CD8-positive, alpha-beta memory T cell (primary cell): ENCODE measurements at places on chromosomes 13 and 19.

DNA sequence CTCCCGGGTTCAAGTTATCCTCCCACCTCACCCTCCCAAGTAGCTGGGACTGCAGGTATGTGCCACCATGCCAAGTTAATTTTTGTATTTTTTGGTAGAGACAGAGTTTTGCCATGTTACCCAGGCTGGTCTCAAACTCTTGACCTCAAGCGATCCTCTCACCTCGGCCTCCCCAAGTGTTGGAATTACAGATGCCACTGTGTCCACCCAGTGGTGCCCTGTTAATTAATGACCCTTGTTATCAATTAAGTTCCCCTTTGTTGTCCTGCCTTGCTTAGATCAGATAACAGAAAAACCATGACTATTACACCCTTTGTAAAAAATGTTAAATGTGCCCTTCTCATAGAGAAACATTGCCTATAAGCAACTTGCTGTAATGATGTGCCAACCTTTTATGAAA is 34.4 kb upstream of the IGFL1 start:
- H3K36me3 ChIP-seq: no peaks in the 10 kb centered on the region
- peaks cover 11% of the 10 kb centered on the region for H3K27me3 ChIP-seq
- no peaks in the 10 kb centered on the region for H3K4me1 ChIP-seq
- no peak overlapping the region for H3K27ac ChIP-seq
- H3K4me3 ChIP-seq: no peak overlapping the region
- DNase-seq: no peak

DNA sequence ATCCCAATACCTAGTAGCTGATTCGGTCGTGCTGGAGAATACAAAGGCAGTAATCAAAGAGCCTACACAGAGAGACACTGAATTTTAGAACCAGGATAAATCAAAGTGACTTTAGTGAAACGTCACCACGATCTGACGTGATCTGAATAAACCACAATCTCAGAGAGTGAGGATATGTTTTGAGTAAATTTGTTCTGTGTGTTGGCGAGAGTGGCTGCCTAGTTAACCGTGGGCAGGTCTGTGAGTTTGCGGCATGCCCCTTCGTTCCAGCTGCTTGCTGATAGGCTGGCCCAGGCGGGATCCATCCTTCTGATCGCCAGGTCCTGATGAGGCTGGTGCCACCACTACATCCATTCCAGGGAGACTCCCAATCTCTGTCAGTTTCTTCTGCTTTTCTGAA is 40.4 kb downstream of the LRCH1 start:
- H3K27me3 ChIP-seq: no peaks in the 10 kb centered on the region
- H3K4me3 ChIP-seq: peak overlapping the region; percentile 4
- H3K27ac ChIP-seq: no peak overlapping the region
- no peaks in the 10 kb centered on the region for H3K36me3 ChIP-seq
- peaks cover 57% of the 10 kb centered on the region for H3K4me1 ChIP-seq

DNA sequence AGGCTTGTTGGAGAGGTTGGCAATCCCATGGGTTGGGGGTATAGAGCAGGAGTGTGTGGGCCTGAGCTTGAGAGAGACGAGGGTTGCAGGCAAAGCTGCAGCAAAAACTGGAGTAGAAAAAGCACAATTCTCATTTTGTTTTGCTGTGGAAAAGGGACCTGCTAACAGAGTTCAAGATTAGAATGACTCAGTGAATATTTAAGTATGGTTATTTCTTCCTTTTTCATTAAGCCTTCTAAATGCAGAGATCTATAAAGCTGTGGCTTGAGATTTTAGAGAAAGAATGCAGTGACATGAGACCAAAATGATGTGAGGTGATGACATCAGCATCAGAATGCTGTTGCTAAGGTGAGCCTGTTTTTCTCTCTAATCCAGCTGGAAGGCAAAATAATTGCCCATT is 10.8 kb upstream of the MBNL2 start:
- H3K27ac ChIP-seq: no peak overlapping the region
- no peak for DNase-seq
- no peak overlapping the region for H3K4me3 ChIP-seq
- H3K36me3 ChIP-seq: no peaks in the 10 kb centered on the region
- no peaks in the 10 kb centered on the region for H3K27me3 ChIP-seq

- H3K36me3 ChIP-seq: no peaks in the 10 kb centered on the region
- H3K27me3 ChIP-seq: peaks cover 8% of the 10 kb centered on the region
- DNase-seq: no peak
- H3K4me1 ChIP-seq: no peaks in the 10 kb centered on the region
- H3K27ac ChIP-seq: no peak overlapping the region
Observed at GRCh38 chr19:1528596-1529429, 4.9 kb downstream of the PLK5 start.

- H3K36me3 ChIP-seq: no peaks in the 10 kb centered on the region
- H3K27me3 ChIP-seq: peaks cover 12% of the 10 kb centered on the region
- H3K27ac ChIP-seq: no peak overlapping the region
- H3K4me1 ChIP-seq: peaks cover 4% of the 10 kb centered on the region
- no peak overlapping the region for H3K4me3 ChIP-seq
Observed at GRCh38 chr19:50317115-50317514, 12.1 kb downstream of the KCNC3 start.

DNA sequence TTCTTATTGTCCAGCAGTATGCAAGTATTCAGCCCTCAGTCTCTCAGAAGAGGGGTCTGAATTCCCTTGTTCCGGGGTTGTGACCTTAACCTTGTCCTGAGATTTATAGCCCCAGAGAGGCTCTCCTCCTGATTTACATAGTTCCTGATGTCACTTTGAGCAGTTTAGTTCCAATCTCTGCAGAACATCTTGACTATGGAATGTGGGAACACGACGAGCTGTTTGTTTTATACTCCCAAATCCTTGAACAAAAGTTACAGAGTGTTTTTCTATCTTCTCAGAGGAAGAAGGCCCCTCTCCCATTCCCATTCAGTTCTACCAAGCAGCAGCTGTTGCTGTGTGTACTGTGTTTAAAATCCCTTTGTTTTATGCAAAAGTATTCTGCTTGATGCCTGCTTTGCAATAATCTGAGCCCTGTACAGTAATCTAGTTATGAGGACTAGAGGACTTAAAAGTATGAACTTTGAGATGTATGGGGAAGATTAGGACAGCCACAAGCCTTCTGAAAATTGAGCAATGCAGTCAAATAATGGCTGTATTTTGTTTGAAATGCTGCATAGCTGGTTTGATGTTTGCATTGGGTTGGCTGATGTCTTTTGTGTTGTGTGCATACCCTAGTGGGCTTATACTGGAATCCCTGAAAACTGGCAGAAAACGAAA is 74.7 kb downstream of the KL start:
- no peak overlapping the region for H3K27ac ChIP-seq
- DNase-seq: no peak
- H3K4me3 ChIP-seq: no peak overlapping the region
- H3K36me3 ChIP-seq: no peaks in the 10 kb centered on the region
- H3K4me1 ChIP-seq: no peaks in the 10 kb centered on the region

- no peak overlapping the region for H3K27ac ChIP-seq
- H3K36me3 ChIP-seq: peaks cover 6% of the 10 kb centered on the region
- H3K4me3 ChIP-seq: no peak overlapping the region
- no peak for DNase-seq
Observed at GRCh38 chr19:16235811-16236652, 38.3 kb downstream of the AP1M1 start.

DNA sequence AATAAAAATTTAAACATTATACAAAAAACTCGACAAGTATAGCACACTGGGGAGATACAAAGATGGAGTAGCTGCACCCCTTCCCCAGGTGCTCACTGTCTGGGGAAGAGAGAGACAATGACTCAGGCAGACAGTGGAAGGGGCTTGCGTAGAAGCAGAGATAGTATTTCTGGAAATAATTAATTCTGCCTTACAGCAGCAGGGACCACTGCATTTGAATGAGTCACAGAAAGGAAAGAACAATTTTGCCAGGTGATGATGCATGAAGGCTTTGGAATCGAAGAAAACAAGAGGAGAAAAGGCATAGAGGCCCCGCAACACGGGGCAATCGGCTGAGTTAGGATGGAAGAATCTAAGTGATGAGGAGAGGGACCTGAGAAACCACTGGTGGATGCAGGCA is 447.4 kb downstream of the EFNB2 start:
- no peaks in the 10 kb centered on the region for H3K4me1 ChIP-seq
- H3K36me3 ChIP-seq: no peaks in the 10 kb centered on the region
- no peak overlapping the region for H3K27ac ChIP-seq
- DNase-seq: no peak
- H3K4me3 ChIP-seq: no peak overlapping the region

DNA sequence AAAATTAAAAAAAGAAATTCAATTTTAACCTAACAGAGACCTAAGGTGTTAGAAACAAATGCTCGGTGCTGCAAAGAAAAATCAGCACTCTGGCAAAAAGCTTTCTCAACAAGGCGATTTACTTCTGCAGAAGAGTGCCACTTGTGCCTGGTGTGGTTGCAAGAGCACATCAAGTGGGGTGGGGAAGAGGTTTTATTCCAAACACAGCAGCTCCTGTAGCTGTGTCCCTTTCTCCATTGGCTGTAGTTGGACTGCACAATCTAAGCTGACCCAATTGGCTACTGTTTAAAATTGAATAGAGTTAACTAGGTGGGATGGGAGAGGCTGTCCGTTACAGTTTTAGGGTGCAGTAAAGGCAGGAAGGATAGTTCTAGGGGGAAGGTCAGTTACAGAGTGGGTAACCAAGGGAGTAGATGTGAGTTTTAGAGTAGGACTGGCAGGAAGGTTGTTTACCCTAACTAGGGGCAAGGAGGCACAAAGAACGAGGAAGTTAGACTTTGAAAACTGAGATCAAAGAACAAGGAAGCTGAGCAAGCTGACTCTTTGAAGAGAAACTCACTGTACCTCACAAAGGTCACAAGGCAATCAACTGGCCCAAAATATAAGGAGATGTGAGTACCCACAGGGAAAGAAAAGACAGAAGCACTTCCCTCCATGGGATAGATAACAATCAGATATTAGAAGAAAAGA is 145.7 kb downstream of the LIG4 start:
- no peak overlapping the region for H3K27ac ChIP-seq
- no peak for DNase-seq
- H3K36me3 ChIP-seq: no peaks in the 10 kb centered on the region
- H3K4me1 ChIP-seq: no peaks in the 10 kb centered on the region
- H3K27me3 ChIP-seq: no peaks in the 10 kb centered on the region
- no peak overlapping the region for H3K4me3 ChIP-seq

DNA sequence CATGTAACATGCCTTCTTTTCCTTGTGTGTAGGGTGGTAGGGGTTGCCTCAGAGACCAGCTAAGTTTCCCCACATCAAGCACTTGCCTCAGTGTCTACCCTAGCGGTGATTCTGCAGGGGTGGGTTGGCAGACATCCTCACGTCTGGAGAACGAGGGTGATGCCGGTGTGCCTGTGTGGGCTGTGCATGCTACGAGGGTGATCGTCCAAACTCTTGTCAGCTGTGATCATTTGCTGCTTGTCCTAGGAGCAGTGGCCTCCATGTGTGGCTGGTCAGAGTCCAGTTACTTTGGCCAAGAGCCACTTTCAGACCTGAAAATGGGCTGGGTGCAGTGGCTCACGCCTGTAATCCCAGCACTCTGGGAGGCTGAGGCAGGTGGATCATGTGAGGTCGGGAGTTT is 5.1 kb downstream of the GPI start:
- no peak overlapping the region for H3K27ac ChIP-seq
- peaks cover 22% of the 10 kb centered on the region for H3K4me1 ChIP-seq
- H3K27me3 ChIP-seq: no peaks in the 10 kb centered on the region
- no peak for DNase-seq

DNA sequence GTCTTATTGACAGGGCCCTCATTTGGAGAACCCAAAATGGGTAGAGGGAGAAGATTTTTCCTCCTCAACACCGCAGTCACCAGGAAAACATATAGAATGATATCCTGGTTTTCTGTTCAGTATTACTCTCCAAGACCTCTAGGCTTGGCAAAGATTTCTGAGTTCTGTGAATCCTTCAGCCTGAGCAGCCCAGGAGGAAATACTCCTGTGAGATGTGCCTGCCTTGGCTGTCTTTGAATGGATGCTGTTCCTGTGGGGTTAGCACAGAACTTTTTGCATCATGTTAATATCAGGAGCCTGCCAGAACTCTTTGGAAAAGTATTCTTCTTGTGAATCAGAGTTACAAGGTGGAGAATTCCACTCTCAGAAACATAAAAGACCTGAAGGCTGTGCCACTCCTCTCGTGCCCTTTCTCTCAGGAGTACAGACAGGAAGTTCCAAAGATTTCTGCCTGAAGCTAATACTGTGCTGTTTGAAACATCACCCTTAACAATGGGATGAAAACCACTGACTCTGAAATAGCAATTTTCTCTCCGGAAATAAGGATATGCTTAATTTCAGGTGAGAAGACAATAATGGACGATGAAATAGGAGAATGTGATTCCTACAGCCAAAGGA is 520.1 kb upstream of the NBEA start:
- DNase-seq: no peak
- H3K4me3 ChIP-seq: no peak overlapping the region
- H3K4me1 ChIP-seq: no peaks in the 10 kb centered on the region

GRCh38 chr19:16062789-16063188 is 13.5 kb upstream of the TPM4 start:
- peaks cover 9% of the 10 kb centered on the region for H3K4me1 ChIP-seq
- no peaks in the 10 kb centered on the region for H3K27me3 ChIP-seq
- no peaks in the 10 kb centered on the region for H3K36me3 ChIP-seq
- DNase-seq: peak; percentile 57
- no peak overlapping the region for H3K4me3 ChIP-seq
- no peak overlapping the region for H3K27ac ChIP-seq

- peaks cover 4% of the 10 kb centered on the region for H3K4me1 ChIP-seq
- no peak overlapping the region for H3K4me3 ChIP-seq
- no peaks in the 10 kb centered on the region for H3K27me3 ChIP-seq
- H3K27ac ChIP-seq: no peak overlapping the region
- H3K36me3 ChIP-seq: peaks cover 4% of the 10 kb centered on the region
Observed at GRCh38 chr13:49259586-49259985, 11.9 kb downstream of the CDADC1 start.

GRCh38 chr13:27792393-27793218 is at the start of gene GSX1:
Gene GSX1 (plus strand): TSS chr13:27792483. CDS start chr13:27792691, 208 bp downstream.
- peaks cover 23% of the 10 kb centered on the region for H3K4me1 ChIP-seq
- no peak within 1 kb of the TSS for H3K27ac ChIP-seq
- DNase-seq: peak; percentile 45
- peaks cover 66% of the 10 kb centered on the region for H3K27me3 ChIP-seq
- H3K36me3 ChIP-seq: no peaks in the 10 kb centered on the region

GRCh38 chr13:96460609-96461008 is 370.7 kb downstream of the HS6ST3 start:
- H3K4me3 ChIP-seq: no peak overlapping the region
- no peak overlapping the region for H3K27ac ChIP-seq
- no peaks in the 10 kb centered on the region for H3K36me3 ChIP-seq
- H3K4me1 ChIP-seq: no peaks in the 10 kb centered on the region

GRCh38 chr13:37342205-37342604 is 236.7 kb upstream of the CSNK1A1L start:
- no peak overlapping the region for H3K4me3 ChIP-seq
- no peaks in the 10 kb centered on the region for H3K4me1 ChIP-seq
- no peaks in the 10 kb centered on the region for H3K36me3 ChIP-seq
- H3K27me3 ChIP-seq: no peaks in the 10 kb centered on the region
- no peak overlapping the region for H3K27ac ChIP-seq
